Activated T-cell treated with anti-CD3 and anti-CD28 coated beads, Interleukin-2, amount 50 U/mL, for 72 hours (primary cell): ENCODE measurements at places on chromosomes 4 and X.

GRCh38 chr4:54813674-54814073, 155.9 kb downstream of the KIT start:
- H3K4me3 ChIP-seq: no peak overlapping the region
- no peaks in the 10 kb centered on the region for H3K4me1 ChIP-seq
- no peaks in the 10 kb centered on the region for H3K36me3 ChIP-seq
- H3K27ac ChIP-seq: no peak overlapping the region
- no peak for DNase-seq

DNA sequence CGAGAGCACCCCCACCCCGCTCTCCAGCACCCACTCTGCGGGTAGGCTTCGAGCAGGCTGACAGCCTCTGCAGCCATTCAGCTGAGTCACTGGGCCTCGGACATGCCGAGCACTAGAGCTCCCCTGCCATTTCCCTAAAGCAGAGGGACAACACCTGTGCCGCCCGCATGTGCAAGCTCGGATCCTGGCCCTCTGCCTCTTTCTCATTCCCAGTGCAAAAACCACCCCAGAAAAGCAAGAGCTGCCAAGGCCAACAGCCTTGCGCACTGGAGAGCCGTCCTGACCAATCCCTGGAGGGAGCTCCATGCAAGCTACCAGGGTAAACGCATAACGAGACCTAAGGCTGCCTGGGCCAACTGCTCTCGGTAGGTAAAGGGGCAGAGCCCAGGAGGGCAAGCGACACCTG, 5.3 kb downstream of the HCFC1 start:
- peaks cover 34% of the 10 kb centered on the region for H3K4me1 ChIP-seq
- H3K36me3 ChIP-seq: peaks cover 7% of the 10 kb centered on the region
- H3K27ac ChIP-seq: peak overlapping the region; percentile 86

- no peak overlapping the region for H3K4me3 ChIP-seq
- H3K36me3 ChIP-seq: no peaks in the 10 kb centered on the region
- no peak for DNase-seq
- H3K27ac ChIP-seq: no peak overlapping the region
- H3K27me3 ChIP-seq: no peaks in the 10 kb centered on the region
Observed at GRCh38 chrX:10326578-10326977, 169.8 kb downstream of the CLCN4 start.

- H3K27ac ChIP-seq: no peak overlapping the region
- H3K4me3 ChIP-seq: no peak overlapping the region
- H3K4me1 ChIP-seq: no peaks in the 10 kb centered on the region
- no peaks in the 10 kb centered on the region for H3K36me3 ChIP-seq
Observed at GRCh38 chr4:149719806-149720205, 95.8 kb downstream of the IQCM start.
